Activated T-helper 1 cell treated with anti-CD3 and anti-CD28 coated beads, Interleukin-12 subunit alpha, Interleukin-12 subunit beta, Interleukin-2, Interleukin-4 antibody, amounts not matched to agents 30 ng/mL and 10 ng/mL and 1 ng/mL, durations not matched to agents 14 hours and 24 hours and 36 hours (primary cell): ENCODE measurements at places on chromosomes 4 and X.
A peak's percentile ranks its signal among the peaks of the same experiment; 100 is the strongest.

- DNase-seq, result no peak
- no peaks in the 10 kb centered on the region for H3K36me3 ChIP-seq
- H3K27ac ChIP-seq, result no peak overlapping the region
- peaks cover 5% of the 10 kb centered on the region for H3K27me3 ChIP-seq
- H3K4me1 ChIP-seq, result no peaks in the 10 kb centered on the region
These were observed 17.1 kb upstream of the ABLIM2 start for GRCh38 chr4:8175686-8176085.

GRCh38 chr4:27592738-27593137 is 732.1 kb downstream of the STIM2 start:
- DNase-seq, result no peak
- no peaks in the 10 kb centered on the region for H3K27me3 ChIP-seq
- H3K4me3 ChIP-seq, result no peak overlapping the region
- H3K27ac ChIP-seq, result no peak overlapping the region
- no peaks in the 10 kb centered on the region for H3K36me3 ChIP-seq

- peaks cover 5% of the 10 kb centered on the region for H3K27me3 ChIP-seq
- DNase-seq, result no peak
- H3K36me3 ChIP-seq, result no peaks in the 10 kb centered on the region
- no peaks in the 10 kb centered on the region for H3K4me1 ChIP-seq
- H3K4me3 ChIP-seq, result no peak overlapping the region
- no peak overlapping the region for H3K27ac ChIP-seq
These were observed 157.7 kb downstream of the CCNG2 start for GRCh38 chr4:77314697-77315096.

DNA sequence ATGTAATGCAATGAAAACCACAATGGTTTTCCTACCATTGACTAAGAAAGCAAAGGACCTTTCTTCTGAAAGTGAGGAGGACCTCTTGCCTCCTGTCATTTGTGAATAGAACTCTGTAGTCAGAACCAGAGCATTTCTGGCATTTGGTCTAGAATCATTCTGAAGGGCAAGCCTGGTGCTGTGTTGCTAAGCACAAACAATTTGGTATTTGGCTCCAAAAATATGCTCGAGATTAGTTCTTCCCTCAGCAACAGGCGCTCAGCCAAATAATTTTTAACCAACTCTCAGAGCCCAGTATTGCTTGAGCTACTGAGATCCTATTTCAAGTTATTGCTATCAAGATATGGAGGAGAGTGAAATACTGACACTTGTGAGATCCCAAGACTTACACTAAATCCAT is 71.0 kb downstream of the SNCA start:
- H3K4me1 ChIP-seq, result no peaks in the 10 kb centered on the region
- no peak overlapping the region for H3K4me3 ChIP-seq
- no peak for DNase-seq
- no peak overlapping the region for H3K27ac ChIP-seq

DNA sequence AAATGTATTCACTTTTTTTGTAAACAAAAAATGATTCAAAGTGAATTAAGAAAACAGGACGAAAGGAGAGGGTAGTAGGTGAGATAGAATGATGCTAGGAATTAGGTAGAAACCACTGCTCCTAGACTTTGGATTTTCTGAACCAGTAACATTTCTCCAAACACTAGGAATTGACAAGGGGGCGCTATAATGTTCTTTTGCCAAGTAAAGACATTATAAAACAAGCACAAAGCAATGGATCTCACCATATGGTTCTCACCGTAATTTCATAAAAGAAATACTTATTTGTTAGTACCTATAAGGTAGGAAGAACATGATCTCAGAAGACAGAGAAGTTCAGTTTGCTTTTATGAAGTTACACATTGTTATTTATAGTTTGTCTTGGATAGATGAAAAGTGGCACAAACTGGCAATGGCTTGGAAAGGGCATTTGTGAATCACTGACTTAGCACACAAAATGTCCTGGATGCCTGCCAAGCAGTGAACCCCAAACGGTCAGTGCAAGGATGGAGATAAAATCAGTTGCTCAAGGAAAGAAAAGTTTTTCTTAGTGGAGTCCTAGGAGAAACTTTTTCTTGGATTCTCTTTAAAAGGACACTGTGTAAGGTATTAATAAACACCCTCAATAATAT is 8.1 kb upstream of the TBC1D1 start:
- peaks cover 17% of the 10 kb centered on the region for H3K4me1 ChIP-seq
- no peak overlapping the region for H3K27ac ChIP-seq
- DNase-seq, result no peak
- peaks cover 20% of the 10 kb centered on the region for H3K27me3 ChIP-seq

DNA sequence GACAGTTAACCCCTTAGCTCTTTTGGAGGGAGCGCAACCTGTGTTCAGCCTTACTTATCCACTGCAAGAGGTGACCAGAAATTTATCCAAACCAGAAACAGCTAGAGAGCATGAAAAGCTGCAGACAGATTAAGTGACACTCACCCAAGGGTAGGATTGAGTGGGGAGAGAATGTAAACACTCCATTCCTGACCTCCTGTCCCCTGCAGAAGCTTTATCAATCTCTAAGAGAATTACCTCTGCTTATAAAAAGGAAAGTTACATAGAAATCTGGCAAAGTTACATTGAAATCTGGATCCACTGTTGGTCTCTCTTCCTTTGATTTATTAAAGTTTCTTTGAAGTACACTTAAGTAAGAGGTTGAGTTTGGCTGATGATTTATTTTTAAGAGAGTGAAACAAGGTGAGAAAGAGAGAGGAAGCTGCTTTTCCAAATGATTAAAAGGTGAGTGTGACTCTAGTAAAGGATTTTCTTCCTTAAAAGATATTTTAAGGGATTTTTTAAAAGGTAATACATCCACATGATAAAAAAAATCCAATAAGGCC is 112.3 kb downstream of the ANAPC4 start:
- no peaks in the 10 kb centered on the region for H3K36me3 ChIP-seq
- no peaks in the 10 kb centered on the region for H3K4me1 ChIP-seq
- H3K4me3 ChIP-seq, result no peak overlapping the region
- no peaks in the 10 kb centered on the region for H3K27me3 ChIP-seq
- DNase-seq, result no peak

- no peak overlapping the region for H3K4me3 ChIP-seq
- no peaks in the 10 kb centered on the region for H3K36me3 ChIP-seq
- no peak overlapping the region for H3K27ac ChIP-seq
- no peaks in the 10 kb centered on the region for H3K4me1 ChIP-seq
These were observed 14.4 kb upstream of the REPS2 start for GRCh38 chrX:16931855-16932575.

GRCh38 chr4:127069675-127070074 is 563.1 kb upstream of the INTU start:
- H3K27me3 ChIP-seq, result no peaks in the 10 kb centered on the region
- no peaks in the 10 kb centered on the region for H3K4me1 ChIP-seq
- H3K36me3 ChIP-seq, result no peaks in the 10 kb centered on the region
- DNase-seq, result no peak
- H3K4me3 ChIP-seq, result no peak overlapping the region

DNA sequence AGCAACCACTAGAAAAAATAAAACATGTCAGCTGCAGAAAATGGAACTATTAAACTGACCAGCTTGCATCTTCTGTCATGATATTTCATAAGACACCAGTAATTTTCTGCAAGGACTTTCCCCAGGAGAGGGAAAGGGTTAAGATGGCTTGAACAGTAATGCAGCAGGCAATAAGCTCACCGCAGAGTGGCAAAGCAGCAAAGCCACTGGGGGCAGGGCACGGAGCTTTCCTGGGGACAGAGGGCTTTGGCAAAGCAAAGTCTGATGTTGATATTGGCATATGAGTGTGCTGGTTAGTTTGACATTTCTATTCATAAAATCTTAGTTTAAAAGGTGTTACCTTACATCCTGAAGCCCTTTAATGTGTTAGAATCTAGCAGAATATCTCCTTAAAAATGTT is 55.1 kb upstream of the NAP1L5 start:
- no peak overlapping the region for H3K4me3 ChIP-seq
- no peak overlapping the region for H3K27ac ChIP-seq
- peaks cover 25% of the 10 kb centered on the region for H3K36me3 ChIP-seq
- H3K4me1 ChIP-seq, result no peaks in the 10 kb centered on the region

- no peak for DNase-seq
- no peak overlapping the region for H3K27ac ChIP-seq
- H3K4me1 ChIP-seq, result no peaks in the 10 kb centered on the region
- H3K4me3 ChIP-seq, result no peak overlapping the region
- H3K27me3 ChIP-seq, result no peaks in the 10 kb centered on the region
These were observed 201.4 kb downstream of the MAGEB17 start for GRCh38 chrX:16368696-16369095.

GRCh38 chrX:119512146-119512800 is 44.0 kb downstream of the SLC25A5 start:
- no peak overlapping the region for H3K4me3 ChIP-seq
- H3K27me3 ChIP-seq, result peaks cover 2% of the 10 kb centered on the region
- peaks cover 8% of the 10 kb centered on the region for H3K4me1 ChIP-seq
- H3K27ac ChIP-seq, result no peak overlapping the region
- DNase-seq, result no peak

GRCh38 chrX:133321451-133321850 is 93.8 kb downstream of the GPC4 start:
- no peaks in the 10 kb centered on the region for H3K27me3 ChIP-seq
- no peak overlapping the region for H3K4me3 ChIP-seq
- H3K4me1 ChIP-seq, result no peaks in the 10 kb centered on the region

DNA sequence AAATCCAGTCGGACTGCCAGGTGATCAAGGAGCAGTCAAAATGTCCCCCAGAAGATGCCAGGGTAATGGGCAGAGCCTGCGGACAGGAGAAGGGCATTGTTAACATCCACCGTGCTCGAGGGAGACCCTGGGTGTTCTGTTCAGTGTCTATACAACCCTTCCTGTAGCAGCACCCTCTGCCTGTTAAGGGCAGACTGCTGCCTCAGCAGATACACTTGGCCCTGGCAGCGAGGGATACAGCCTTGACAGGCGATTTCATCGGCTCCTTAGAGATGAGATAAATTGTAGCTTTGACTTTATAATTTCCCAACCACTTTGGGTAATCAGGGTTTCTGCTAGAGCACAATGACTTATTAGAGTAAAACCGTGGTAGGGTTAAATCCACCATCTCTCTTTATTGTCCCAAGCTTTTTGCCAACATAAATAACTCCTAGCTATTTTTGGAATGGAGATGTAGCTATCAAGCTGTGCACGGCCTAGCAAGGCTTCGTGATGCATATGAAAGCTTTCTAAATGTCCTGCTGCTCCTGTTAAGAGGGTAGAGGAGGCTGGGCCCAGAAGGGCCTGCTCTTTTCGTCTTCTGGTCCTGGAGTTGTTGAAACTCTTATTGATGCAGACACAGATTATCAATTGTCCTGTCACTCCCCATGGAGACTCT is 195.9 kb downstream of the CPEB2 start:
- no peaks in the 10 kb centered on the region for H3K36me3 ChIP-seq
- no peak overlapping the region for H3K4me3 ChIP-seq
- H3K27ac ChIP-seq, result no peak overlapping the region

DNA sequence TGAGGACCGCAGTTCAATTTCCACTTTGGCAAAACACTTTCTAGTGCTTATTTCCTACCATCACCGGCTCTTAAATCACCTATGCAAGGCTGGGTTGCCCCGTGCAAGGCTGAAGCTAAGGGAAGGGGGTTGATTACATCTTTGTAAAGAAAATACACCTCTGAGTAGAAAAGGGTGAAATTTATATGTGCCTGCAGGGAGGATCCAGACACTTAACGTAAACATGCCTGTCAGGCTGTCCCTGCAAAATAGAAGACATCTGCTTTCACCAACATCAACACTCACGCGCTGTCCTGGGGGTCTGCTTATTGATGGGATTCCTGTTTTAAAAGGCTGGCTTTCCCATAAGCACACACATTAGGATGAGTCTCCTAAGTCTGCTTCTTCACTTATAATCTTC is 92.0 kb downstream of the PRKX start:
- no peak overlapping the region for H3K4me3 ChIP-seq
- no peak for DNase-seq
- H3K27me3 ChIP-seq, result no peaks in the 10 kb centered on the region
- no peaks in the 10 kb centered on the region for H3K4me1 ChIP-seq
- H3K27ac ChIP-seq, result no peak overlapping the region

GRCh38 chr4:83552083-83552482 is 16.2 kb downstream of the GPAT3 start:
- DNase-seq, result no peak
- peak overlapping the region; percentile 16 for H3K27ac ChIP-seq
- no peak overlapping the region for H3K4me3 ChIP-seq
- H3K36me3 ChIP-seq, result no peaks in the 10 kb centered on the region

- H3K4me1 ChIP-seq, result peaks cover 11% of the 10 kb centered on the region
- no peak for DNase-seq
- peaks cover 4% of the 10 kb centered on the region for H3K27me3 ChIP-seq
- no peak overlapping the region for H3K4me3 ChIP-seq
- H3K27ac ChIP-seq, result no peak overlapping the region
These were observed 12.8 kb upstream of the ELOVL6 start for GRCh38 chr4:110211007-110211769.

- no peaks in the 10 kb centered on the region for H3K36me3 ChIP-seq
- H3K27ac ChIP-seq, result no peak overlapping the region
- no peaks in the 10 kb centered on the region for H3K27me3 ChIP-seq
- no peak for DNase-seq
- H3K4me3 ChIP-seq, result no peak overlapping the region
These were observed 43.0 kb upstream of the TEX13D start for GRCh38 chrX:124289443-124289842.

DNA sequence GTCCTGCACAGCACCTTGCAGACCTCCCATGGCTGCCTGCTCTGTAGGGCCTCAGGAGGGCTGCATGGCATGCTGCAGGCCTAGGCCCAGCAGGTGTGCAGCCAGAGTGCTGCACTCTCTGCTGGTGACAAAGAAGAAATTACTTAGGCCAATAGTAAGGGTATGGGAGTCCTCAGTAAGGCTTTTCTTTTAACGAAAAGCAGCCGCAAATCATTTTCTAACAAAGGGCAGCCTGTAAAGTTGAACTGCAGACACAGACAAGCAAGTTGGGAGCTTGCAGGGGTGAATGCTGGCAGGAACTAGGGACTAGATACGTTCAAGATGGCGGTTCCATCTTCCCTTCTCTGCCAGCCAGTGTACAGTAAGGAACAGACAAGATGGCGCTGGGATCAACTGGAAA is 22.4 kb upstream of the UBA6 start:
- DNase-seq, result no peak
- no peak overlapping the region for H3K27ac ChIP-seq
- H3K4me1 ChIP-seq, result peaks cover 23% of the 10 kb centered on the region
- peaks cover 13% of the 10 kb centered on the region for H3K36me3 ChIP-seq

DNA sequence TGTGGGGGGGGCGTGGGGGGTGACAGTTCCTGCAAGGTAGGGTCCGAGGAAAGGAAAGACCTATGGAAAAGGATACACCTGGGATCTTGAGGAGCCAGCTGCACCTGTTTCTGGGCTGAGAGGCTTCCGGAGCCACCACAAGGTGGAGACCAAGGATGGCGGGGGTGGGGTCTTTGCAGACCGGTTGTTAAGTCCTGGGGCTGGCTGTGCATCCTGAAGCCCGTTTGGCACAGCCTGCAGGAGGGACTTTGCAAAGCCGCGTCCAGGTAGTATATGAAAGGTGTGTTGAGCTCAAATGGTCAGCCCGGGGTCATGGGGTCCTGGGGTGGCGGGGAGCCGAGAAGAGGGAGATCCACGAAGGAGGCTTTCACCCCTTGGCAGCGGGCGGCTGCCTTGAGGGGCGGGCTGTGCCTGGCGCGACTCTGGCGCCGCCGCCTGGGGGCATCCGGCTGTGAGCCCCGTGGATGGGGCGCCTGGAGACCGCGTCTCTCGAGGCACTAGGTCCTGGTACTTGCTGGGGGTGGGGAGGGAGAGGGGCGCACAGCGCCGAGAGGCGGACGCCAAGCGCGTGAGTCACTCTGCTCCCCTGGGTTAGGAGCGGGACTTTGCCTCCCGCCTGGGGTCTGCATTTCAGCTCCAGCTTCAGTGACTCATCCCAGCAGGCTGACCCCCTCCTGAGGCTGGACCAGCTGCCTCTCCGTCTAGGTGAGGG is 58.2 kb upstream of the DYNLT3 start:
- no peaks in the 10 kb centered on the region for H3K4me1 ChIP-seq
- no peak overlapping the region for H3K27ac ChIP-seq
- H3K36me3 ChIP-seq, result peaks cover 1% of the 10 kb centered on the region
- peaks cover 14% of the 10 kb centered on the region for H3K27me3 ChIP-seq
